Thyroid gland (tissue), 4 donors: ENCODE measurements at places on chromosomes 2 and 18.
A peak's percentile ranks its signal among the peaks of the same experiment; 100 is the strongest.

DNA sequence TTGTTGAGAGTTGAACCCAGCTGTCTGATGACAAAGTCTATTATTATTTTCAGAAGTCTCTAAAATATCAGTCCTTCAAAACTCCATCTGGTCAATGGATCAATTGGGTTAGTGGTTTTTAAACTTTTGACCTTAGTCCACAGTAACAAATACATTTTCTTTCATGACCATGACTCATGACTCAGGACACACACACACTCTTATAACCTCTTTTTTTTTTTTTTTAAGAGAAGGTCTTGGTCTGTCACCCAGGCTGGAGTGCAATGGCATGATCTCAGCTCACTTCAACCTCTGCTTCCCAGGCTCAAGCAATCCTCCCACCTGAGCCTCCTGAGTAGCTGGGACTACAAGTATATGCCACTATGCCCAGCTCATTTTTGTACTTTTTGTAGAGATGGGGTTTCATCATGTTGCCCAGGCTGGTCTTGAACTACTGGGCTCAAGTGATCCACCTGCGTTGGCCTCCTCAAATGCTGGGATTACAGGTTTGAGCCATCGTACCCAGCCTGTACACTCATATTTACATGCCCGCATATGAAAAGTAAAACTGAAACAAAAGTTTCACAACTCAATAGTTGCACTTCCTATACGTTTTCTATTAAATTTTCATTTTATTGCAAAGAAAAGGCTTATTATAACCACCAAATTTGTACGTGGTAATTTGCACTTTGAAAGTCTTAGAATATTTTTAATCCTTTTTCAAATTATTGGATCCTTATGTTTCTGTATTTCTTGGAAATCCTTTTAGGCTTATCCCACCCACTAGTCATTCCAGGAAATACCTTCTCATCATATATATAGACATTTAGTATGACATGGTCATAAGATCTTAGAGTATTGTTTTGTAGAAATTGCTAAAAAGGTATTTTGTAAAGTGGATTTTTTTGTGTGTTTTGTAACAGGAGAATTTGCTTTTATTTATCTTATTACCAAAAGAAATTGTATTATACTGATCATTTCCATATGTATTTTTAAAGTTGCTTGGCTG is 199.0 kb downstream of the LPIN1 start:
- no peak for DNase-seq

DNA sequence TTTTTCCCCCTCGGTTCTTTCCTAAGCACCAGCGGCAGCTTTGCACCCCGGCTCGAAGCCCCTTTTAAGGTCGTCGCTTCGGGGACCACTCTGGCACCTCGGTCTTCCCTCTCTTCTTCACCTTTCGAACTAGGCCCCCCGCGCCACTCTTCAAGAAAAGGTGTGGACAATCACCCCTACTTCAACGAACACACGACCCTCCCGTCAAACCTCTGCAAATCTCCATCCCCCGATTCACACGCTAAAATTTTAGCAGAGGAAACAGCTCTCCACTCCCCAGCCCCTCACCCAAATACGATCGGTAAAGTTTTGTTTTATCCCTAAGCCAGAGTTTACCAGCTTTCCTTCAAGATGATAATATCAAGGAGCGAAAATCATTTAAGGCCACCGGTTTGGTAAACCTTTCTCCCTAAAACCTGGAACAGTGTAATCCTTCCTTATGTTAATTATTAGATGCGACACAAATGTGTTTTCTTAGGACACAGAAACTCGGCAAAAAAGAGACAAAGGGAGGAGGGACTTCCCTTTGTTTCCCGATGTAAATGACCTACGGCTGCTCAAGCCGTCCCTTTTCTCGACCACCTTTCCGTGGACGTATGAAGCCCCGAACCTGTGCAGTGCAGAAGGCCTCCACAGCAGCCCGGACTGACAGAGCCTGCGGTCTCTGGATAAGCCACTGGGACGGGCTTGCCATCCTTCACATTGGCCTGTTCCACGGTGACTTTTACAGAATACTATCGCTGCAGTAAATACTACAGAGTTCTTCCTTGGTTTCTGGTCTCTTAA is 85.2 kb downstream of the RBMS1 start:
- DNase-seq: peak; percentile 2

DNA sequence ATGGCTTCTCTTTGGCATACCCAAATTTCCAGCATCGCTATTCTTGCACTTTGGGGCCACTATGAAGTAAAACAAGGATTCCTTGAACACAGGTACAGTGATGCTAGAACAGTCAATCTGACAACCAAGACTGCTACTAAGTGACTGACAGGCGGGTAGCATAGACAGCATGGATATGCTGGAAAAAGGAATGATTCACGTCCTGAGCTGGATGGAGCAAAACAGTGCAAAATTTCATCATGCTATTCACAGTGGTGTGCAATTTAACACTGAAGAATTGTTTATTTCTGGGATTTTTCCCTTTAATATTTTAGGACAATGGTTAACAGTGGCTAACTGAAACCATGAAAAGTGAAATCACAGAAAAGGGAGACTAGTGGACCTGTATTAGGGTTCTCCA is 1511.2 kb upstream of the ZEB2 start:
- DNase-seq: no peak

GRCh38 chr2:3453190-3453999 is 65.9 kb downstream of the ADI1 start:
- peak; percentile 47 for DNase-seq

DNA sequence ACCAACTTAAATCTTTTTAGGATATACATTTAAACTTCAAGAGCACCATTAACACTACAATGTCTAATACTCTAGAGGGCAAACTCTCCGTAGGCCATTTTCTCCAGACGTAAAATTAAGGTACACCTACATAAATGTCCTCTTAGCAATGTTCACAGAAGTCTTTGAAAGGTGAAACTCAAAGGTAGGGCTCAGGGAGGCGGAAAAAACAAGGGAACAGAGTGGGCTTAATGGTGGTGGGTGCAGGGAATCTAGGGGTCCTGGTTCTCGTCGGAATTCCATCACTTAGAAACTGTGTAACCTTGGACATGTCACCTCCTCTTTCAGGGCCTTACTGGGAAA is 668 bp downstream of the NFU1 start:
- no peak for DNase-seq

DNA sequence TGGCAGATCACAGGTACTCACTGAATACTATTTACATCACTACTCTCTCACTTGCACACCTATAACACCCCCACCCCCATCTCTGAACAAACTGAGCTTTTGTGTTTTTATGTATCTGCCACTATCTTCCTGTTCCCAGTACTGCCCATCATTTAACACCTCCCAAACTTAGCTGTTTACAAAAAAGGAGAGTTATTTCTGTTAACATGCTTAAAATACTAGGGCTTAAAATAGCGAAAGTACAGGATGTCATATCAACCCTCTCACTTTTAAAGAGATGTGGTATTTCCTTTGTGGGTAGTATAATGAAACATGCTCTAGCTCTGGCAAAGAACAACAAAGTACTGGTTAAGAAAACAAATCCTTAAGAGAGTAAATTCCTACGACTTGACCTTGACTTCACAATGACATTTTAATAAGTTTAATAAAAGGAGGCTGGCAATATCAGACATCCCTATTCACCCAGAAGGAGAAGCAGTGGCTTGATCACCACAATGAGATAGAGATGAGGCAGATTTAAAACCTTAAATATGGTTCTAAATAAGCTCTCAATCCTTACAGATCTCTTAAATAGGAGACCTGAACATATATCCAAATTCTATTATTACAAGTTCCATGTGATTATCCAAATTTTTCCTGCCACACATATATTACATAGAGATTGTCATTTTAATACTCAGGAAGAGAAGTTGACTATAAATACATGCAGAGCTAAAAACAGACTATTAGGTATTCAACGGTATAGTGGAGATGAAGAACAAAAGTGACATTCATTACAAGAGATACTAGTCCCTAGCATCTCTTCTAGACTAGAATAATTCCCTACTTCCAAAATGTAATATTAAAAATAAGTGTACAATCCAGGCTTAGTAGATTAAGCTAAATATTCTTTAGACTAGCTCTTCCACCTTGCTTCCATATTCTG is 36.9 kb downstream of the TRAK2 start:
- DNase-seq: no peak

DNA sequence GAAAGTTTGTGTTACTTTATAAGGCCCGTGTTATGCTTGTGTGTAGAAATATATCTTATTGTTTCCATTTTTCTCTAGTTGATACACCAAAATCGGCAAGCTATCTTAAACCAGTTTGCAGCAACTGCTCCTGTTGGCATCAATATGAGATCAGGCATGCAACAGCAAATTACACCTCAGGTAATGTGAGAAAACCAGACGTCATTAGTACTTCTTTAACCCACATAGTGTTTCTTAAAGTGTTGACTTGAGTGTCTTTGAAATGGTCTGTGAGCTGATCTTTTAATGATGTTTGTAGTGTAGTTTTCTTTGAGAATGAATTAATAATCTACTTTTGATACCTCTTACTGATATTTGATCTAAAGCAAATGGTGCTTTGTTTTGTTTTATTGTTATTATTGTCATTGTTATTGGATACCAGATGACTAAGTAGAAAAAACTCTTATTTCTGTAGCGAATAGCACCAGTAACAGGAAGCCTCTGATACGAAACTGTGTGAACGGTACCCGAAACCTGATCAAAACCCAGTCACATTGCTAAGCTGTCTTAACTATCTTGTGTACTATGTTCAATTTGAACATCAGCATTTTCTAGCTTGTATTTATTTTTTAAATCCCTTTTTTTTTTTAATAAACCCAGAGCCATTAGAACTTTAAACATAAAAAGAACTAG is 53.7 kb downstream of the PTRHD1 start:
- no peak for DNase-seq

DNA sequence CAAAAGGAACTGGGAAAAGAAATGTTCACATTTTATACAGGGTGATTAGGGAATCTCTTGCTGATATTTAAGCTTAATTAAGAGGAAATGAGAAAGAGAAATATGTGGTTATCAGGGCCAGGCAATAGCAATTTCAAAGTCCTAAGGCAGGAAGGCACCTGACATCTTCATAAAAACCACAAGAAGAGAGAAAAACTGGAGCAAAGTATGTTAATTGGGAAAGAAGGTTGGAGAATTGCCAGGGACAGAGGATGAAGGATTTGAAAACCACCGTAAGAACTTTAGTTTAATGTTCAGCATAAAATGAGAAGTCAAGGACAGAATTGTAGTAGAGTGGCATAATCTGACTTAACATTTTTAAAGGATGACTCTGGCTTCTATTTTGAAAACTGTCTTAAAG is 691.8 kb upstream of the NRXN1 start:
- DNase-seq: no peak

GRCh38 chr2:219180961-219181360 is 2.9 kb downstream of the RETREG2 start:
- no peak for DNase-seq

GRCh38 chr2:149740490-149740889 is 152.9 kb upstream of the MMADHC start:
- DNase-seq: no peak

DNA sequence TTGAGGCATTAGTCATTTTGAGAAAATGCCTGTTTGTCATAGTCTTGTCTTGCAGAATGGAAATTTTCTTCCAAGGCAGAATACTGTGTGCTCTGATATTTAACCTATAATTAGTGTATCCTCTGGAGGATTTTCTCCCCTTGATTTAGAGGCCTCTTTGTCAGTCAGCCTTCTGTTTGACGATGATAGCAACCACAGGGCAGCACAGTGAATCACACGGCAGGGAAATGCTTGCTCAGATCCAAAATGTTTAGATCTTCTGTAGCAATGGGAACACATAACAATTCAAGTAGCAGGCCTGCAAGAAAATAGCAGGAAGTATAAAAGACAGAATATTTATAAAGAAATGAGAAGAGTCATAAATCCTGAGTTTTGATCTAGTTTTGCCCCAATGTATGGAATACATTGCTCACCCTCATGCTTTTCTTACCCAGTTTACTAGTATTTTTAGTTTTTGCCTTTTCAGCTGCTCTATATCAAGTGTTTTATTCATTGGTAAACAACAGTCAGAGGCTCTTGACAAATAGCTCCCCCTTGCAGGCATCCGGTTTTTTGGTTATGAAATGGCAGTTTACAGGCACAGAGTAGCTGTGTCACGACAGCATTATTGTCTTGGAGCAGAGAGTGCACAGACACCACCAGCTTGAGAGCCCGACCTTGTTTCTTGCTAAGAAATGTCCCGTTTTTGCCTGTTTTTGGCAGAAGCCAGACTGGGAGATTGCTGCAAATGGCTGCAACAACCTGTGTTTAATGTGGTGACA is 185.1 kb downstream of the MYO3B start:
- no peak for DNase-seq

DNA sequence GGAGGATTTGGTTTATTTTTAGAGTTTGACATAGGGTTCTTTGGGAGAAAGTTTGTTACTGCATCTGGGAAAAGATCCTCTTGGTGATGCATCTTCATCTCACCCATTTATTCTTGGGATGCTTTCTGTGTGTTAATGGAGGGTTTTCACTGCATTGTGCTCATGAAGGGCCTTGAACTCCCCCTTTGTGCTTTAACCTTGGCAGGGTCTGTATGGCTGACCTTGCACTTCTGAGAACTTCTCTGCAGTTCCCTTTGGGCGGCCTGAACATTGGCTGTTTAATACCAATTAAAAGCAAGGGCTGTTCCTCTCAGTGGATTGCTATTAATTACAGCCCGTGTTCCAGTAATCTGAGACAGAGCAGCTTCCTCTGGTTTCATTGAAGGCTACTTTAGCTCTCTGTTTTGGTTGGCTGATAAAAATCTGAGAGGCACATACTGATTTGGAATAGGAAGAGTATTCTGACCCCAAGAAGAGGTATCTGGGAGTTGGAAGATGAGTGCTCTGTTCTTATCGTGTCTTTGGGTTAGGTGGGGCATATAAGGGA is 37.5 kb downstream of the FMNL2 start:
- no peak for DNase-seq

- no peak for DNase-seq
Observed at GRCh38 chr2:237300739-237301138, 113.2 kb downstream of the COL6A3 start.

DNA sequence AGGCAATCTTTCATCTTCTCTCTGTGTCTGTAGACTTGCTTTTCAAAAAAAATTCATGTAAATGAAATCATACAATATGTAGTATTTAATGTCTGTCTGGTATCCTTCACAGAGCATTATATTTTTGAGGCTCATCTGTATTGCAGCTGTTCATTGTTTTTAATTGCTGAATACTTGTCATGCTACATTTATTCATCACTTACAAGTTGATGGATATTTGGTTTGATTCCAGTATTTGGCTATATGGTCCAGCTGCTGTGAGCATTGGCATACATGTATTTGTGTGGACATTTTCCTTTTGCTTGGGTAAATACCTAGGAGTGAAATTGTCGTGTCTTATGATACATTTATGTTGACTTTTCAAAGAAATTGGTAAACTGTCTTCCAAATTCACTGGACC is 441.4 kb downstream of the DCDC2C start:
- no peak for DNase-seq

DNA sequence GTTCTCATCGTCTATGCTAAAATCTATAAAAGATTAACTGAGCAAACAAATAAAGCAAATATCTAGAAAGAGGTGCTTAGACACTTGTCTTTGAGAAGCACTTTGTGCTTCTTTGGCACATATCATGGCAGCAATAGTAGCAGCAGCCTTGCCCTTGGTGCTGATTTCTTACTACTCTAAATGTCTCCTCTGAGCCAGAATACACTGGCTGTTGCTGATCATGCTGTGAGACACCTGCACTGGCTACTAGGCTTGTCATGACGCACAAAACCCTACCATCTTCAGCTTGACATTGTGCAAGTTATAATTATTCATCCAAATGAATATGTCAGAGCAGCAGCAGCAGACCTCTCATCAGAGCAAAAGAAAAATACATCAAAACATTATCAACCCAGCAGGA is 46.7 kb downstream of the FANCL start:
- no peak for DNase-seq
